IMR-90 (cell line): ENCODE measurements at places on chromosomes 1 and 21.

- no peak for DNase-seq
Observed at GRCh38 chr1:88888750-88889149, 2.6 kb downstream of the GTF2B start.

DNA sequence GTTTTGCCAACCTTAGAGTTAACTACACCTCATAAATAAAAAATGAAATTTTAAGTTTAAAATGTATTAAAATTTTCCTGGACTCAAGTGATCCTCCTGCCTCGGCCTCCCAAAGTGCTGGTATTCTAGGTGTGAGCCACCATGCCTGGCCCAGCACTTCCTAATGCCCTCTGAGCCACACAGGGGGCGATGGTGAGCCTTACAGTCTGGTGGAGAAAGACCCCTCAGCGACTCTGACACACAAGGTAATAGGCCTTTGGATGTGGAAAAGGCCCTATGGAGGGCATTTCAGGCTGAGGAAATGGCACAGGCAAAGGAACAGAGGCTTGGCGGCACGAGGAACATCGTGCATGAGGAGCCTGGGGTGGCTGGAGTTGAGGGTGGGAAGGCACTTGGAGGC is 6.7 kb downstream of the CITED4 start:
- DNase-seq, result no peak

DNA sequence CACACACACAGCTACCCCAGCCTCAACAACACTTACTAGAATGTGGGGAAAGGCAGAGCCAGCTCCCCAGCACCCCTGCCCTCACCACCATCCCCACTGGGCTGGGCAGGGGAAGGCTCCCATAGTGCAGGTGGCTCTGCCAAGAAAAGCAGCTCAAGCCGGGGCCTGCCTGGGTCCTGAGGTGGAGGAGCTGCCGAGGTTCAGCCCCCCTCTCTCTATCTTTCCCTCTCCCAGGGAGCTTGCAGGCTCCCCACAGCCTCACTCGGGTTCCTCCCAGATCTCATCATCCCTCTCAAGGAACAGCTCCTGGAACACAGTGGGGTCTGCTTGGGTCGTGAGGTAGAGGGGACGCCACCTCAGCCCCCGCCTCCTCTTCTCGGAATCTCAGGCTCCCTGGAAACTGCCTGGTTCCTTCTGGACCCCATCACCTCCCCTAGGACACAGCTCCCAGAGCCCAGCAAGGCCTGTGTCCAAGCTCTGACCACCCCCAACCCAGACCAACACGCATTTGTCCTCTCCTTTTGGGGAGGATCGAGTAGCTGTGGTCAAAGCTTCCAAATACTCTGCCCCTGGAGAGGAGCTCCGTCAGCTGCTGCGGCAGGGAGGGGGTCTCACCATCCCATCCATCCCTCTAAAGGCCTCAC is 704 bp downstream of the S100A16 start:
- DNase-seq, result no peak

- peak; percentile 59 for DNase-seq
Observed at GRCh38 chr1:207499573-207499972, 3.6 kb downstream of the CR1 start.

GRCh38 chr1:174077749-174078490 is 55.8 kb upstream of the RC3H1 start:
- DNase-seq, result no peak

DNA sequence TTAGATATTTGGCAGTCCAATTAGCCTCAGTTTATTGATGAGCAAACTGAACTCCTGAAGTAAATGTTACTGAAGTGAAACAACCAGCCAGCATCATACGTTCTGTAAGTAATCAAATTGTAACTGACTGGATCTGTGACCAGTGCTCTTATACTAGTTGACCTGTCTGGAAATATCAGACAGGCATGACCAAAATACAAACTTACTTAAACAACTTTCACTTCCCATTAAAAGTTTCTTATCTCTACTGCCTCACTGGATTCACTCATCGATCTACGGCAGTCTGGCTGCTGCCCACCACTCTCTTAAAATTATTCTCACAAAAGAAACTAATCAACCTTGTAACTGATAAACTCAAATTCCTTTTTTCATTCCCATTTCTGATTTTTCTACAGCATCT is 56.4 kb downstream of the WDR3 start:
- DNase-seq, result no peak

DNA sequence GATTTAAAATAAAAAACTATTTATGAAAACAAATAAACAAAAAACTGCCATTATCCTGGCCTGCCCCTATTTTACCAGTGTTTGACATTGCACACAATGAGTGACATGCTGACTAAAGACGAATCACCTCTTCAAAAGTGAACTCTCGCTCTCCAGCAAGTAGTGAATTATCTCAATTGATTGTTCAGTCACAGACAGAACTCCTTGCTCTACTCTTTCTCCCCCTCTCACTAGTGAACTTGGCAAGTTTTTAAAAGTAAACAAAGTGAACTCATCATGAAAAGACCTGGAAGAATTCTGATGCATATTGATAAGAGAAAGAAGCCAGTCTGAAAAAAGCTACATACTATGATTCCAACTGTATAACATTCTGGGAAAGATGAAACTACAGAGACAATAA is 4.7 kb upstream of the C1orf52 start:
- DNase-seq, result peak; percentile 50

DNA sequence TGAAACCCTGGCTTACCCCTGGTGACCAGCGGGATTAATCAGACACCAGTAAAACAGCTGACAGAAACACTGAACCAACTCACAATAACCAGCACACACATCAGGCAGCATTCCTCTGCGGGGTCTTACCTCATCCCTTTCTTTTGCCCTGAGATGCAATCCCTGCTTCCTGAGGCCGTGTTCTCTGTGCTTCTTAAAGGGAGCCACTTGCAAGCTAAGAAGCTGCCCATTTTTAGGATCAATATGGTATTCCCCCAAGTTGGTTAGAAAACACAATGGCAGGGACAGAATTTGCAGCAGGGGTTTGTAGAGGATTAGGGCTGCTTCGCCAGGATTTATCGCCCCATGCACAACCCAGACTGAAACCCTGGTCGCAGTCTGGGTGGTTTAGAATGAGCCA is 74.7 kb upstream of the OLIG2 start:
- no peak for DNase-seq
